Smooth muscle cell of trachea (primary cell): ENCODE measurements at places on chromosomes 5 and 9. TPM values are rescaled to one million over a fixed set of nuclear protein-coding genes. Genes with fewer than 3 reads are reported as not detected.

The FOXI1 gene
- total RNA-seq, result not detected in 2 replicates

The GPX3 gene
- total RNA-seq, result 7.6 and 18.4 TPM in 2 replicates

The GALNT12 gene
- 16.5 and 19.2 TPM in 2 replicates for total RNA-seq

The SARDH gene
- 5.1 and 5.7 TPM in 2 replicates for total RNA-seq

The CERT1 gene
- total RNA-seq, result 31.4 and 43.3 TPM in 2 replicates

The HK3 gene
- total RNA-seq, result not detected in 2 replicates

The ZNF474 gene
- total RNA-seq, result 0.33 TPM in 1 of 2 replicates, not detected in the other

The ZNF454 gene
- total RNA-seq, result 1.6 and 2.5 TPM in 2 replicates

The KCNMB1 gene
- not detected in 2 replicates for total RNA-seq

The WDR38 gene
- total RNA-seq, result not detected in 2 replicates
